ENCODE measurements at places on chromosomes 12 and 14.
A peak's percentile ranks its signal among the peaks of the same experiment; 100 is the strongest.

GRCh38 chr14:73896521-73896920, 9.9 kb downstream of the ZNF410 start:
- H3K36me3 ChIP-seq, result peaks cover 9% of the 10 kb centered on the region
- H3K4me3 ChIP-seq, result no peak overlapping the region
- no peak for DNase-seq
- no peaks in the 10 kb centered on the region for H3K27me3 ChIP-seq

GRCh38 chr12:40648519-40648918, 43.7 kb upstream of the CNTN1 start:
- no peaks in the 10 kb centered on the region for H3K4me1 ChIP-seq
- H3K4me3 ChIP-seq, result no peak overlapping the region
- no peaks in the 10 kb centered on the region for H3K36me3 ChIP-seq
- H3K27me3 ChIP-seq, result no peaks in the 10 kb centered on the region
- DNase-seq, result no peak
- no peak overlapping the region for H3K27ac ChIP-seq

GRCh38 chr14:96272777-96273473, 16.9 kb downstream of the BDKRB1 start:
- no peak overlapping the region for H3K27ac ChIP-seq
- no peak for DNase-seq
- peaks cover 13% of the 10 kb centered on the region for H3K27me3 ChIP-seq
- peaks cover 12% of the 10 kb centered on the region for H3K36me3 ChIP-seq

- peaks cover 9% of the 10 kb centered on the region for H3K27me3 ChIP-seq
- no peak overlapping the region for H3K4me3 ChIP-seq
- H3K4me1 ChIP-seq, result no peaks in the 10 kb centered on the region
- H3K36me3 ChIP-seq, result no peaks in the 10 kb centered on the region
- no peak for DNase-seq
Measured at GRCh38 chr12:41924111-41924510, 220.6 kb downstream of the GXYLT1 start.

DNA sequence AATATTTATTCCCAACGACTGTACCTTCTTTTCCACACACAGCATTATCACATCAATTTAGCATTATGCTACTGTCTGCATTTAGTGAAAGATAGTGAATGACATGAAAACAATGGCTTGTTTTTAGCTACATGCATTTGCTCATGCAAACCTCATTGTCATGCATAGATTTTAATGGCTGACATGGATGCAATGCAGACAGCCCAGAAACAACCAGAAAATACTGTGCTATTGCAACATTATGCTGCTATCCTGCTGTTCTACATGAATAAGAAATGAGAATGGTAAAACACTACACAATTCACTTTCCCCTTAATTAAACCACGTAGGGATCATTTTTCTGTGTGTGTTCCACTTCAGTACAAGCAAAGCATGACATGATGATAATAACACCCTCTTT, 90.8 kb downstream of the LIN7A start:
- H3K4me3 ChIP-seq, result no peak overlapping the region
- H3K27me3 ChIP-seq, result no peaks in the 10 kb centered on the region
- no peaks in the 10 kb centered on the region for H3K4me1 ChIP-seq

GRCh38 chr14:99871771-99872170, 78.6 kb downstream of the EML1 start:
- H3K36me3 ChIP-seq, result no peaks in the 10 kb centered on the region
- H3K27me3 ChIP-seq, result peaks cover 67% of the 10 kb centered on the region
- no peaks in the 10 kb centered on the region for H3K4me1 ChIP-seq
- DNase-seq, result no peak

DNA sequence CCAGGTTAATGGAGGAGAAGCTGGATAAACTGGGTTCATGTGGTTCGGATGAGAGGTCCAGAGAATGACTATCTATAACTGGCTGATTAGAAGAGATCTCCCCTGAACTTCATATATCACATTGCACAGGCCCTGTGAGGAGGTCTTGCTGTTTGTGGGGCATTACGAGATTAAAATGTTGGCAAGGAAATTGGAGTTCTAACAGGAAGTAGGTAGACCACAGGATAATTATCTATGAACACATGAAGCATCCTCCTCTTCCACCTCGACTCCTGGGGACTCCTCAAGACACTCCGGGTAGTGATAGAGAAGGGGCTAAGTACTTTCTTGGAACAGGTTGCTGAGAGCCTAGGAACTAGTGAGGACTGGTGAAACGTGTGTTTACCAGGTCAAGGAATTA, 418.8 kb downstream of the KCNH5 start:
- no peak overlapping the region for H3K4me3 ChIP-seq
- no peaks in the 10 kb centered on the region for H3K27me3 ChIP-seq
- DNase-seq, result no peak
- no peaks in the 10 kb centered on the region for H3K36me3 ChIP-seq
- no peaks in the 10 kb centered on the region for H3K4me1 ChIP-seq

DNA sequence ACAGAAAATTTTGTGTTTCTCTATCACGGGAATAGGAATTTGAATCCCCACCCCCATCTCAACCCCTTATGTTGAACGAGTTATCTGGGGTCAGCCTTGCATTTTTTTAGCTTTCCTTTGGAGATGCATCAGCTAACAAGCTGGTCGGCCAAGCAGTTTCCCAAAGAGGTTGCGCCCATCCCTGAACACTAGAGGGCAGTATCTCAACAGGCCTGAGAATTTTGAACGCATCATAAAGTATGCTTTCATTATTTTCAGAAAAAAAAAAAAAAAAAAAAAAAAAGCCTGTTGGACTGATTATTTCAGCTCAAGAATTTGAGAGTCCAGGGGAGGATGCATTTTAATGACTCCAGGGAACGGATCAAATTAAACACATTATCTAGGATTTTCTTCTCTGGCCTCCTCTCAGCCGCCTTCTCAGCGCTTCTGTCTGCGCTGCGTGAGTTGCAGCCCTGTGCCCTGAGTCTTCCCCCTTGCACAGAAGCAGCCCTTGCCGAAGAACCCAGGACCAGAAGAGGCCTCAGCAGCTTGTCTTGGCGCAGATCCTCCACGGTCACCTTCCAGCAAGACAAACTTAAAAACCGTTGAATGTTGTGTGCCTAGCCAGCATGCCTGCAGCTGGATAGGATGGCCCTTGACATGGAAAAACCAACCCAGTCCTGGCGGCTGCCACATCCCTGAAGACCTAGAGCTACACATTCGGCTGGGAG, 76.6 kb upstream of the GZMB start:
- peaks cover 17% of the 10 kb centered on the region for H3K4me1 ChIP-seq
- no peaks in the 10 kb centered on the region for H3K36me3 ChIP-seq
- DNase-seq, result peak; percentile 55
- H3K27me3 ChIP-seq, result peaks cover 14% of the 10 kb centered on the region

- DNase-seq, result no peak
- no peak overlapping the region for H3K27ac ChIP-seq
- peaks cover 5% of the 10 kb centered on the region for H3K4me1 ChIP-seq
Measured at GRCh38 chr14:23171222-23171975, 12.1 kb downstream of the SLC7A8 start.

- H3K36me3 ChIP-seq, result no peaks in the 10 kb centered on the region
- H3K27me3 ChIP-seq, result peaks cover 6% of the 10 kb centered on the region
- no peaks in the 10 kb centered on the region for H3K4me1 ChIP-seq
- no peak overlapping the region for H3K27ac ChIP-seq
- H3K4me3 ChIP-seq, result no peak overlapping the region
Measured at GRCh38 chr12:62116986-62117385, 143.2 kb upstream of the USP15 start.

DNA sequence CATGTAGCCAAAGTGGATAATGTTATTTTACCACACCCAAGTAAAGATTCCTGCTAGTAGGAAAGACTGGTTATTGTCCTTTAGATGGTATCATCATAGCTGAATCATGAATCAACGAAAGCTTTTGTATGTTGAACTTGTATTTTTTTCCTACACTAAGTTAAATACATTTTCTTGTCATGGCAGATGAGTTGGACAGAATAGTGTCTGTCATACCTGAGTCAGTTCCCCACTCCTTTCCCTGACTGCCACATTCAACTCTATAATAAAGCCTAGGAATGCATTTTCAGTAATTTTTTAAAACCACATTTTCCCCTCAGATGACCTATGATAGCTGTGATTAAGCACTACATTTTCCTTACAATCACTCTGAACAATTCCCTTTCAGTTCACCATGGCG, 9.3 kb upstream of the PTHLH start:
- no peaks in the 10 kb centered on the region for H3K4me1 ChIP-seq
- DNase-seq, result no peak
- H3K27ac ChIP-seq, result no peak overlapping the region

DNA sequence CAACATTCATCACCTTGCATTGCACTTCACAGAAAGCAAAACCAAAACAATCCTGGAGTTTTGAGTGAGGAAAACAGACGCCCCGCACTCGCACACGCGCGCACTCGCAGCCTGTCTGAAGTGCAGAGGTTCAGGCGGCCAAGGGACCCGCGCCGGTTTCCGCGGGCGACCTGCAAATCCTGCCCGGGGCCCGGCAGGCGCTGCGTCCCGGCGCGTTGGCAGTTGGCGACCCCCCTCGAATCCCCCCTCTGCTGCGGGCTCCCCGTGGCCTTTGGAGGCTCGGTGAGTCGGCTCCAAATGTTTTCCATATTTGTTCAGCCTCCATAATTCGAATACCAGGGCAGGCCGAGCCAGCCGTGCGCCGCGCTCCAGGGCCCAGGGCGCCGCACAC, at the start of gene SSPN:
TSS of gene SSPN (plus strand) at position 324 of the 391 bp plus-strand sequence. CDS start 100 bp downstream, outside the sequence.
- peak; percentile 17 for DNase-seq
- no peaks in the 10 kb centered on the region for H3K4me1 ChIP-seq
- H3K36me3 ChIP-seq, result no peaks in the 10 kb centered on the region
- H3K4me3 ChIP-seq, result peak within 1 kb of the TSS; percentile 87
- H3K27ac ChIP-seq, result peak within 1 kb of the TSS; percentile 68

DNA sequence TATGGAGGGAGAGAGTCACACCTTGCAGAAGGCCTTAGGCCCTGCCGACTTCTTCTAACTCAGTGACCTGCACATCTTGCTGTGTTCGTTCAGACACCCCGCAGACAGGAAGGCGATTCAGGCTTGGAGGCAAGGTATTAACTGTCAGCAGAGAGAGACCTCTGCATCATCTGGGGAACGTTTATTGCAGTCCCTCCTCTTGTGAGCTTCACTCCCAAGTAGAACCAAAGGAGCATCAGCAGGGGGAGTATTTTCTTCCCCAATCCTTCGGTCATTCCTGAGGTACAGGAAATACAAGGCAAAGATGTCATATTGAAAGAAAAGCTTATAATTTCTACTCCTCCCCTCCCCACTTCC, 217.9 kb downstream of the CRADD start:
- H3K27ac ChIP-seq, result no peak overlapping the region
- no peaks in the 10 kb centered on the region for H3K4me1 ChIP-seq
- no peaks in the 10 kb centered on the region for H3K36me3 ChIP-seq
- H3K27me3 ChIP-seq, result no peaks in the 10 kb centered on the region
- DNase-seq, result no peak

DNA sequence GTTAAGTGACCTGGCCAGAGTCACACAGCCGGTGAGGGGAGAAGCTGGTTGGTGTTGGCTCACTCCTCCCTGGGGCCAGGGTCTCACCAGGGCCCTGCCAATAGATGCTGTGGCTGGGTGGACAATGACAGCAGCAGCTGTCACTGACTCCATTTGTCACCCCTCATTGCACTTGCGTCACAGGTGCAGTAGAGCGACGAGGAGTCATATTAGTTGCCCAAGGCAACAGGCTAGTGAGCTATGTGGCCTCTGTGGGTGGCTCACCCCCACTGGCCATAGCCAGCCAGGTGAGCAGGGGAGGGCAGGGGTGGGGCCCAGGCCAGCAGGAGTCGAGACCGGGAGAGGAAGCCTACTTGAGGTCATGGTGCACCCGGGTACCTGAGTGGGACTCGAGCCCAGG, 9.7 kb downstream of the SLC25A47 start:
- peaks cover 10% of the 10 kb centered on the region for H3K36me3 ChIP-seq
- peaks cover 4% of the 10 kb centered on the region for H3K4me1 ChIP-seq
- H3K4me3 ChIP-seq, result no peak overlapping the region
- H3K27me3 ChIP-seq, result no peaks in the 10 kb centered on the region

DNA sequence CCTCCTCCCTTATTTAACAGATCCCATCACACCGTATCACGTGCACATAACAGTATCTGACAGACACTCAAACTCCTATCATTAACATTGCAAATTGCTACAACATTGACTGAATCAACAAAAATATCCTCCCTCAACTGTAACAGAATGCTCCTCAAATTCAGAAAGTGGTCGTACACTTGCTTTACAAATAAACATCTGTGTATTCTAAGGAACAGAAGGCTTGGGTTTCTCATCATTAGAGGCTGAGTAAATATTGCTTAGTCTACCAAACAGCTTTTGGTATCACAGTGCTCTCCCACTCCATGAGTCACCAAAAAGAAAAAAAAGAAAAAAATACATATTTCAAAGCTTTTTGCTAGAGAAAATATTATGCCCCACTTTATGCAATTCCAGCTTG, 23.9 kb downstream of the FERMT2 start:
- H3K4me3 ChIP-seq, result no peak overlapping the region
- H3K27ac ChIP-seq, result no peak overlapping the region
- H3K27me3 ChIP-seq, result peaks cover 3% of the 10 kb centered on the region
- no peak for DNase-seq
- peaks cover 3% of the 10 kb centered on the region for H3K4me1 ChIP-seq
- no peaks in the 10 kb centered on the region for H3K36me3 ChIP-seq

- no peaks in the 10 kb centered on the region for H3K27me3 ChIP-seq
- H3K27ac ChIP-seq, result peak overlapping the region; percentile 6
- H3K4me1 ChIP-seq, result peaks cover 11% of the 10 kb centered on the region
- peaks cover 18% of the 10 kb centered on the region for H3K36me3 ChIP-seq
- H3K4me3 ChIP-seq, result no peak overlapping the region
Measured at GRCh38 chr14:77864085-77864484, 64.2 kb downstream of the ADCK1 start.

- no peak overlapping the region for H3K27ac ChIP-seq
- no peak overlapping the region for H3K4me3 ChIP-seq
- H3K4me1 ChIP-seq, result no peaks in the 10 kb centered on the region
- DNase-seq, result no peak
- H3K36me3 ChIP-seq, result no peaks in the 10 kb centered on the region
Measured at GRCh38 chr12:1544996-1545700, 49.2 kb downstream of the FBXL14 start.

- H3K27ac ChIP-seq, result no peak overlapping the region
- H3K4me1 ChIP-seq, result no peaks in the 10 kb centered on the region
Measured at GRCh38 chr14:38074754-38075153, 132.9 kb upstream of the SSTR1 start.

DNA sequence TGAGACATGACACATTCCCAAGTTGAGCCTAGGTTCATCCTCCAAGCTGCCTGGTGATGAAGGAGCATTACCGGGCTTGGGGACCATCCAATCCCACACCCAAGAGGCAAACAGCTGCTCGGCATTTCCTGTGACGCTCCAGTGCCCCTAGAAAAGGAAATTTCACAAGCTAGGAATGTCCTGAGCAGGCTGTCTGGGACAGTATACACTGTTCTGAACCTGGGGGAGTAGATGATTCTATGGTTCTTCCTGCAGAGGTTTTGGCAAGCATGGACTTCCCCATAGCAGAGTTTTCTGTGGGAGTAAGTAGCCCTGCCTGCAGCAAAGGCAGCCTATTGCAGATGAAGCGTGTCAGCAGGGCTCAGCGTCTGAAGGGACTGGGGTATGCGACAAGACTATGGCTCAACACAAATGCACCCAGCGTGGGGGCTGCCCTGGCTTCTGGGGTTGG, 47.4 kb upstream of the SRSF5 start:
- no peak overlapping the region for H3K27ac ChIP-seq
- H3K4me1 ChIP-seq, result peaks cover 9% of the 10 kb centered on the region
- no peaks in the 10 kb centered on the region for H3K27me3 ChIP-seq
- no peak for DNase-seq

All from naive B cell (primary cell).